ENCODE measurements at places on chromosomes 16 and 17. TPM values are rescaled to one million over a fixed set of nuclear protein-coding genes. Genes with fewer than 3 reads are reported as not detected.

Gene CFAP97D1
- not detected for total RNA-seq

Gene C16orf46
- total RNA-seq, result 1.0 TPM

DNA sequence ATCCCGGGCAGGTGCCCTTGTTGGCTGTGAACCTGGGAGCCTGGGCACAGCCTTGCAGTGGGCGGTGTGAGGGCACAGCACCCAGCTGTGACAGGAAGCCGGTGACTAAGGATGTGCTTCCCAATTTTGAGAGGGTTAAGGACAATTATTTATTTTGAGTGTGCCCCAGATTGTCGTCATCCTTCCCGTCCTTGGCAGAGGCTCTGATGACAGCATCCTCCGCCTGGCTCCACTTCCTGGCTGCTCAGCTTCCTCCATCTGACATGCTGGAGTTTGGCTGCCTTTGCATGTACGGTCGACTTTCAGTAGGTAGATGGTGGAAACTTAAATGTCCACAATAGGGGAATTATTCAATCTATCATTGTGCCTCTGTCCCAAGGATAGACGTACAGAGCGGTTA lies 282.4 kb upstream of the EEF2KMT start:
- no peaks in the 10 kb centered on the region for H3K4me1 ChIP-seq
- H3K4me3 ChIP-seq, result no peak overlapping the region
- no peaks in the 10 kb centered on the region for H3K36me3 ChIP-seq
- peaks cover 21% of the 10 kb centered on the region for H3K27me3 ChIP-seq
- H3K27ac ChIP-seq, result no peak overlapping the region

GRCh38 chr17:47957591-47958490 lies at the start of gene PRR15L:
TSS of gene PRR15L (minus strand) at chr17:47957883. CDS start at chr17:47953234, 4,649 bp downstream.
- H3K27me3 ChIP-seq, result no peaks in the 10 kb centered on the region
- no peaks in the 10 kb centered on the region for H3K36me3 ChIP-seq
- peaks cover 10% of the 10 kb centered on the region for H3K4me1 ChIP-seq
- no peak within 1 kb of the TSS for H3K4me3 ChIP-seq

DNA sequence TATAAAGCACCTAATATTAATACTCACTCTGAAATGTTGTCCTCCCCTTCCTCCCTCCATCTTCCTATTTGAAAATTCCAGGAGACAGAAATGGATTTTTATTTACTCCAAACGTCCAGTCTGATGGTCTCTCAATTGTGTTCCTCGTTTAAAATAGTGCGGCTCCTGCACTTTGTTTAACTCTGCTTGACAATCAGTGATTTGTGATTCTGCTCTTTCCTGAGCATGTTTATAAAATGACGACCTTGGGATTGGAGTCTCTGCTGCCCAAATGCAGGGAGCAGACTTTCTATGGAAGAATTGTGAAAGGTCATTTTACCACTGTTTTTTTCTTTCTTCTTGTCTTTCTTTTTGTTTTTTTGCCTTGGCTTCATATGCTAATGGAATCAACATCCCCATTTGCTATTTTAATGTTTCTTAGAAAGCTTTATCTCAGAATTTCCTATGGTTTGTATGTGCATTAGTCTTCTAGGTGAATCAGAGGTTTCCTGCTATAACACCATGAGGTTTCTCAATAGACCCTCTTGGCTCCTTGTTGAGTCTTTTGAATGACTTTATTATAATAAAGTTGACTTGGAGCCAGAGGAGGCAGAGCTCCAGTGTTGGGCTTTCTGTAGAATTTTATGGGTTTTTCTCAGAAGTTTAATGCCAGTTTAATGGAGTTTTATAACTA lies 376.5 kb downstream of the CDH11 start:
- no peaks in the 10 kb centered on the region for H3K27me3 ChIP-seq
- H3K4me3 ChIP-seq, result no peak overlapping the region
- no peak for DNase-seq
- no peaks in the 10 kb centered on the region for H3K36me3 ChIP-seq
- H3K27ac ChIP-seq, result no peak overlapping the region
